ENCODE measurements at places on chromosomes 13 and 19.

- no peak for DNase-seq
These were observed 72.3 kb downstream of the NAA16 start for GRCh38 chr13:41383386-41383785.

GRCh38 chr19:49340069-49340864, 5.1 kb downstream of the CD37 start:
- peak; percentile 75 for DNase-seq

DNA sequence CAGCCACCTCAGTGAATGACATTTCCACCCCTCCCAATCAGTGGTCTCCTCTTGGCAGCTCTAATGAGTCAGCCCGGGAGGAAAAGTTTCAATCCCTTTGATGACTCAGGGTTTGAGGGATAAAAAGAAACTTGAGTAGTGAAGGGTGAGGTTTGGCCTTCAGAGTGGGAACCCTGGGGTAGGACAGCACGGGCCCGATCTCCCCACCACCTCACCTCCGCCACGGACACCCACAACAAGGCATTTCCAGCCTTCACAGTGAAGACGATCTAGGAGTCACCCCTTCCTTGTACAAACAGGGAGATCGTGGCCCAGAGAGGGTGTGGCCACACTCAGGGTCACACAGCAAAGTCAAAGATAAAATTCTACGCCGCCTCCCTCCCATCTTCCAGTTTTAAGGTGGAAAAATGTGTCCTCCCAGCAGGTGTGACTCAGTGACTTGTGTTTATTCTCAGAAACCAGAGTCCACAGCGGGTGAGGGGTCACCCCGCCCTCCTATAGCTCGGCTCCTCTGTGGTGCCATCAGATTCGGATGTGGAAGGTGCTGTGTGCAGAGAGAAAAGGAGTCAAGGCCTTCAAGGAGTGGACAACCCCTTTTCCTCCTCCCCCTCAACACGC, 12.3 kb downstream of the CIB3 start:
- DNase-seq = no peak

- DNase-seq = no peak
These were observed 54.9 kb upstream of the SACS start for GRCh38 chr13:23488442-23488841.
